ENCODE measurements at places on chromosomes 3 and 15. TPM values are rescaled to one million over a fixed set of nuclear protein-coding genes. Genes with fewer than 3 reads are reported as not detected.

The PLSCR5 gene
- total RNA-seq = not detected

The LRTM1 gene
- total RNA-seq = not detected

The LRRN1 gene
- total RNA-seq = not detected

The NEK10 gene
- total RNA-seq = 1.7 TPM

The FOXL2NB gene
- not detected for total RNA-seq

The A4GNT gene
- total RNA-seq = not detected

The SERPINI2 gene
- total RNA-seq = not detected

The KNG1 gene
- total RNA-seq = not detected

The ALPK3 gene
- total RNA-seq = 6.9 TPM

GRCh38 chr3:14295801-14296200, 106.6 kb upstream of the SLC6A6 start:
- DNase-seq = peak; percentile 49

DNA sequence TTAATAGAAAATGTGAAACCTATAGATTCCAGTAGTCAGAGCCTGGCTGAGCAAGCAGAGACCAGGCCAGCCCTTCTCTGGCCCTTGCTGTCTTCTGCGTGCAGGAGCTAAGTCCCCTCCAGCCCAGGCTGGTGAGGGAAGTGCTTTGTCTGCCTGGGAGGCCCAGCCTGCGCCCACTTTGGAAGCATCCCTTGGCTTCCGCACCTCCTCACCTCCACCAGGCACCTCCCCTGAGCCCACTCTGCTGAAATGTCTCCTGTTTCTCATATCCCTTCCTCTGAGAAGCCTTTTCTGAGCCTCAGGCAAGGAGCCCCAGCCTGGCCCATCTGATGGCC, 45.3 kb downstream of the ALDH1L1 start:
- DNase-seq = no peak

DNA sequence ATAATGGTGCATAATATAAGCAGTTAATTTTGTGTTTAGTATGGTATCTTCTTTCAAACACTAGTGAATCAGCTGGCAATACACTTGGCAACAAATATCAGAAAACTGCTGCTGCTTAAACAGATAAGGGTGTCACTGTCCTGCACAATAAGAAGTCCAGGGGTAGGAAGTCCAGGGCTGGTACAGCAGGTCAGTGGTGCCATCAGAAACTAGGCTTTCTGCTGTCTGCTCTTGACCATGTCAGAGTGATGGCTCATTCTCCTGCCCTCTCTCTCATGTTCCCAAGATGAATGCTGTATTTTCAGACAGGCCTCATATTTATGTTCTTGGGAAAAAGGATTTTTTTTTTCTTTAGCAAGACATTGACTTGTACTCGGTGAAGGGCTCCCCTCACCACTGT, 9.2 kb upstream of the GRK7 start:
- no peak for DNase-seq

DNA sequence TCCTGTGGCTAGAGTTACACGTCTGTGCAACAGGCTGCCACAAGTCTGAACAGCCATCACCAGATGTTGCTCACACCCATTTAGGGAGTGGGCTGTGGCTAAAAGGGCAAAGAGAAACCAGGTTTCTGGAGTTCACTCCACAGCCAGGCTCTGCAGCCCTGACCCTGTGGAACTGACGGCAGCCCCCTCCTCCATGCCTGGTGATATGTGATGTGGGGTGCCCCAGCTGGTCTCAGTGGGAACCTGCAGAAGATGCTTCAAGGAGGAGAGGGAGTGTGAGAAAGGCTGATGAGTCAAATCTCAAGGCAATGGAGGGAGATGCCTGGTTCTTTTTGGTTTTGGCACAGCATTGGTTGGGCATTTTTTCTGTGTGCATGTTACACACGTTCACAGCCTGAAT, 130.6 kb downstream of the TPRA1 start:
- no peak for DNase-seq

DNA sequence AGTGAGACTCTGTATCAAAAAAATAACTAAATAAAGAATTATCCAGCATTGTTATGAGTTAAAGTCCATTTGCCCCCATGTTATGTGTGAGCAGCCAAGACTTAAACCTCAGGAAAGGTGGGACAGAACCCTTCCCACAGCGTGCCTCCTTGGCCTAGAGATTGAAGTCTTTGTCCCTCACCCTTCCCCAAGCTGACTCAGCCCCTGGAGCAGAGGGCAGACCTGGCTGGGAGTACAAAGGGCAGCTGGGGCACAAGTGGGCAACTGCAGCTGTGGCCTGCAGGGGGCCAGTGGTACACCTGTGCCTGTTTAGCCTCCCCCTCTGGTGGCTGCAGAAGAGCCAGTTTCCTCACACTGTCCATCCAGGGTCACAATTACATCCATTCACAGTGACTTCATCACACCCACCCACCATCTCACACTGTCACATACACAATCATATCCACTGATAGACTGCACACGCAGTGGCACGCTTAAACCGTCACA, 940 bp upstream of the ACY1 start:
- DNase-seq = peak; percentile 75

- peak; percentile 38 for DNase-seq
Observed at GRCh38 chr15:32993285-32993684, 201.2 kb downstream of the FMN1 start.

DNA sequence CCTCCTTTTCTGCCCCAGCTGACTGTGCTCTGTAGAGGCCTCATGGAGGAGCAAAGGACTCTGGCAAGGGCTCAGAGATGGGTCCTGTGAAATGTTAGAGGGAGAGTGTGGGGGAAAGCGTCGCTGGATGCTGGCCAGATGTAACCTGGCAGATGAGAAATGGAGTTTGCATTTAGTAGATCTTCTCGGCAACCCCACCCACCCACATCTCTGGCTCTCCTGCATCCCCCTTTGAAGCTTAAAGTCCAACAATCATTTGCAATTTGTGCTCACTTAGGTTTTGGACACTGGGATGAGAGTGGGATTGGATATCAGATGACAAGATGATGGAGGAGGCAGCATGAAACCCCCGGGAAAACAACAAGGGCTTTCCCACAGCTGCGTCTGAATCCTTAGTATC, 523.6 kb upstream of the MCTP2 start:
- DNase-seq = no peak

DNA sequence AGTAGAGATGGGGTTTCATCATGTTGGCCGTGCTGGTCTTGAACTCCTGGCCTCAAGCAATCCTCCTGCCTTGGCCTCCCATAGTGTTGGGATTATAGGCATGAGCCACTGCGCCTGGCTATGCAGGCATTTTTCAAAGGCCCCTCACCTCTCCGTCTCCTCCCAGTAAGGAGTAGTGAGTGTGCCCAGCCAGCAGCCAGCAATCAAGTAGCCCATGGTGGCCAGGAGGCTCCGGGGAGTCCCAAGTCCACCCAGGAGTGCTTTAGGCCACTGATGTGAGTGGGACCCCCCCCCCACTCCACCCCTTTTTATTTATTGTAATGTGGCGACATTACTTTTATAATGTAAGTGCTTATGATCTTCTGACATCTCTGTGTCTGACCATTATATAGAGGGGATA, 8.1 kb downstream of the ISG20 start:
- DNase-seq = no peak

DNA sequence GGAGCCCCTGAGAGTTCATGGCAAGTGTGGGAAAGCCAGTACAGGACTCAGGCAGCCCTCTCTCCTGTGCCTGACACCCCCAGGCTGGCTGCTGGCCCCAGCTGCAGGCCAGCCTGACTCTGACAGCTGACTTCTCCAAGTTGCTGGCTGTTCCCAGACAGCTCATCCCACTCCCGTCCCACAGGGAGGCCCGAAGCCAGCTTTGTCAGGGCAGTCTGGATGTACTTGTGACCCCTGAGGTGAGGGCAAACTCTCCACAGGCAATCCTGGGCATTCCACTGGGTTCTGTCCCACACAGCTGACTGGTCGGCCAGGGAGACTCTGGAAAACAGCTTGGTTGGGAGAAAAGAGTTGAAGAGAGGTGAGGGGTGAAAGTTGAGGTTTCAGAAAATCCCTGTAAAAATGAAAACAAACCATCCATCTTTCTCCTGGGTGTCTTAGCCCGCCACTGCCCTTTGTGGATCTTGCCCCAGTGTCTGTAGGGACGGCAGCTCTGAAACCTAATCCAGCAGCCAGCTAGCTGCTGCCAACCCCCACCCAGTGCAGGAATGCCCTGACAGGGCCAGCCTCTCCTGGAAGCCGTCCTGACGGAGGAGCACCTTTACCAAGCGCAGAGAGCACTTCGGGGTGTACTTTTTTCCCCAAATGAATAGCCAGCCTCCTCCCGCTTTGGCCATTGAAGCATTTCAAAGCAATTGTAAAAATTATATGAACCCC, 87.9 kb downstream of the DNAJB8 start:
- DNase-seq = no peak
